Activated CD4-positive, alpha-beta T cell treated with anti-CD3 and anti-CD28 coated beads for 4 hours (primary cell): ENCODE measurements at places on chromosomes 11 and 22.

GRCh38 chr11:72767203-72768062 is 15.2 kb upstream of the ARAP1 start:
- no peak for DNase-seq

DNA sequence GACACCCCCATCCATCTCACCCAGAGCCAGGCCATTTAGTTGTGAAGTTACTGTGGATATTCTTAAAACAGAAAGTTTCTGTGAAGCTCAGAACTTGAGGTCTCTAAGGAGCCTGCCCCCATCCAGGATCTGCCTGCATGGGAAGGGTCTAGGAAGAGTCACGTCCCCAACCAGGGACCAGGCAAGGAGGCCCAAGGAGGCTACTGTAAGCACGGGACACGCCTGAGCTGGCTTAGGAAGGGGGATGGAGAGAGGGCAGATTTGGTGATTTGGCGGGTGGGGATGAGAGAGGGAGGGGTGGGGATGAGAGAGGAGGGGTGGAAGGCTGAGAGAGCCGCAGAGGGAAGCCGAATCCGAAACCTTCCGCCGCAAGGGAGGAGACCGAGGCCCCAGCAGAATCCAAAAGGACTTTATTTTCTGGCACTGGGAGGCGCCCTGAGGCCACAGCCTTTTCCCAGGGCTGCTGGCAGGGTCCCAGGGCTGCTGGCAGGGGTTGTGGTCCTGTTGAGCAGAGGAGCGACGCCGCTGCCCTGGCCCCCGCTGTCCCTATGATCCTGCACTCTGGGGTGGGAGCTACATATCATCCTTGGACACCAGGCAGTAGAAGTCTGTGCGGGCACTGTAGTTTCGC is 9.4 kb downstream of the SIGIRR start:
- no peak for DNase-seq

DNA sequence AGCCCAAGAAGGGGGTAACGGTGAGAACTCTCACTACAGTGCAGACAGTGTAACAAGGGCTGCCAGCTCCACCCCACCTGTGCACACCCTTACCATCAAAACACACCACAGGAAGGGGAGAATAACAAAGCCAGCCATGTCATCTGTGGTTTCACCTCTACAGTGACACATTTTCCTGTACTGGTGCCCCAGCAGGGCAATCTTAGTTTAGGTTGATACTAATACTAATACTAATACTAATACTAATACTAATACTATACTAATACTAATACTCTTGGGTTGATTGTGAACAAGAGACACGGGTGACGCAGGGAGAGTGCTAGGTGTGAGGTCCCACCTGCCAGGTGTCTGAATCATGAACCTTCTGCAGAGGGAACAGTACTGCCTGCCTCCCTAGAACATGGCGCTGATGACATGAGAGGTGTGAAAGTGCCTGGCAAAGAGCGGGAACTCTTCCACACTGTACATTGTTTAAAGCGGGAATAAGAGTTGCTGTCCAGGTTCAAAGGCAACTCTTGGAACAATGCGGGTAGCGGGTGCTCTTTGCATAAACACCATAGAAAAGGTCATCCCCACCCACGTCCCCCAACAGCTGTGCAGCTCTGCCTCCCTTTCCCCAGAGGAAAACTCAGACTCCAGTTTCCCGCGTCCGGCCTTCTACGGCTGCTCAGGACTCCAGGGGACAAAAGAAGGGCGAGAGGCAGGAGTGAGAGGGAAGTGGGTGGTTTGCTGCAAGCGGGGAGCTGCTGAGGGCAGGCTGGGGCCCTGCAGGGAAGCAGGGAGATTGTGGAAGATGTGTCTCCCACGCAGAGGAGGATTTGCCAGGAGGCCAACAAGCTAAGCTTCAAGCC is 25.0 kb upstream of the TMPRSS4 start:
- DNase-seq, result peak; percentile 63

DNA sequence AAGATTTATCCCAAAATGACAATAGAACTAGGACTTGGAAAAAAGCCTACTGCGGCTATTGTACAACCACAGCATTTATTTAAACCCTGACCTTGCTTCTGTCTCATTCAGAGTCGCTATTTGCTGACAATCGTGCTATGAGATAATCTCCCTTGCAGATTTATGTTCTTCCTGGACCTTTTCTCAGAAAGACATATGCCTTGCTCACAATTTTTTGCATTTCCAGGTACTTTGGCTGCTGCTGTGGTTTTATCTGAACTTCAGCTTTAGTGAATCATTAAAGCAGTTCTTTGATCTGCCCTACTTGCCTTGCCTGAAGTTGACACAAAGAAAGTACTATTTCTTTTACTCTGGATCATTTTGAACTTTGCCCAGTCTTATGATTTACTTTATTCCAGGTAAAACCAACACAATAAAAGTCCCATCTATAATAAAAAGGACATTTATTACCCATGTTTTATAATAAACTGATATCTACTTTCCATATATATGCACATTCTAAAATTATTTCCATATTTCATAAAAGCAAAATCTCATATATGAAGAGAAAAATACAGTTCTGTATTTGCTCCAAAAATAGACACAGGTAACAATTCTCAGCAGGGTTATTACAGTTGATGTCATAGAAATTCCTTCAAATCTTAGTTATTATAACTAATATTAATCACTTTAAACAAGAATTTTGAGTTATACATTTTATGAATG is 63.4 kb upstream of the CARD18 start:
- no peak for DNase-seq

GRCh38 chr11:45451766-45452440 is 165.8 kb upstream of the SYT13 start:
- DNase-seq, result no peak

- no peak for DNase-seq
Observed at GRCh38 chr11:118071416-118072030, 5.4 kb upstream of the TMPRSS4 start.

DNA sequence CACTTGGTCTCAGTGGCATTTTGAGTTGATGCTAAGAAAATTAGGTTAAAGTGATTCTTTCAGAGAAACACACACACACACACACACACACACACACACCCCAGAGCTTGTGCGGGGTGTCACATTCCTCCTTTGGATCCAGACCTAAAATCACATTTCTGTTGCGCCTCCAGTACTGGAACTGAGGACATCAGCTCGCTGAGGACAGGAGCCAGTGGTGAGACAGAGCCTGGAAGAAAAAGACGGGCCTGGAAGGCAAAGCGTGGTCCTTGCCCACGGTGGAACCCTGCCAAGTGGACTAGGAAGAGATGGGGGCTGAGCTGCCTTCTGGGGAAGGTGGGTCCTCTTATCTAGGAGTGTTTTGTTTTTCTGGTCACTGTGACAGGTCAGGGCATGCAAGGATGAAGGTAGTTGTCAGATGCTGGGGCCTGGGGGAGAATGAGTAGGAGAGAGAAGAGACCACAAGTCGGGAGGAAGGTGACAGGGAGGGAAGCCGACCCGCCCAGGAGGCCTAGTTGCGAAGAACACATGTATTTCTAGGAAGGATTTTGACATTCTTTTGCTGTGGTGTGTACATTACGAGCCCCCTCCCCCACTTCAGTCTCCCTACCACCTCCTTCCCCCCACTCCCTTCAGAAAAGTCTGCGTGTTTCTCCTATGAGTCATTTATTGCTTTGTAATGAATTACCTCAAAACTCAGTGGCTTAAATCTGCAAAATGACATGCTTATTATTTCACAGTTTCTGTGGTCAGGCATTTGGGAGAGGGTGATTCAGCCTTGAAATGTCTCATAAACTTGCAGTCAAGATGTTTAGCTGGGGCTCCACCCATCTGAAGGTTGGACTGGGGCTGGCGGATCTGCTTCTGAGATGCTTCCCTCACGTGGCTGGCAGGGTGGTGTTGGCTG is 4.8 kb upstream of the ELFN2 start:
- DNase-seq, result peak; percentile 18

- DNase-seq, result no peak
Observed at GRCh38 chr11:57341250-57341808, 3.2 kb downstream of the P2RX3 start.

GRCh38 chr11:14764179-14764578 is 120.6 kb downstream of the PDE3B start:
- no peak for DNase-seq

DNA sequence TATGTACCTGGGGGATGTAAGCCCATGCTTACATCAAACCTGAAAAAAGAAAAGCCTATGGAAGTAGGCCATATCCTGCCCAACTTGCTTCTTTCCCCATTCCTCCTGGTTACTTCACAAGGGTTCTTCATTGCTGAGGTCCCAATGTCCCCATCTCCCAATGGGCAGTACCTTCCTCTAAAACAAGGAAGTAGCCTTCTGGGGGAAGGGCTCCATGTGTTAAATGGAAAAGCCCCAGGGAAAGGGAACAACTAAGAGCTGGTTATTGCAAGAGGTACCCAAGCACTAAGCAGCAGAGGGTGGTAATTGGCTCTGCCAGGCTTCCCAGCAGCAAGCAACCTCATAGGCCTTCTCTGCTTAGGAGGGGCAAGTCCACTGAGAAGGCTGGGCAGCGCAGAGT is 11.3 kb downstream of the TMEM216 start:
- no peak for DNase-seq

DNA sequence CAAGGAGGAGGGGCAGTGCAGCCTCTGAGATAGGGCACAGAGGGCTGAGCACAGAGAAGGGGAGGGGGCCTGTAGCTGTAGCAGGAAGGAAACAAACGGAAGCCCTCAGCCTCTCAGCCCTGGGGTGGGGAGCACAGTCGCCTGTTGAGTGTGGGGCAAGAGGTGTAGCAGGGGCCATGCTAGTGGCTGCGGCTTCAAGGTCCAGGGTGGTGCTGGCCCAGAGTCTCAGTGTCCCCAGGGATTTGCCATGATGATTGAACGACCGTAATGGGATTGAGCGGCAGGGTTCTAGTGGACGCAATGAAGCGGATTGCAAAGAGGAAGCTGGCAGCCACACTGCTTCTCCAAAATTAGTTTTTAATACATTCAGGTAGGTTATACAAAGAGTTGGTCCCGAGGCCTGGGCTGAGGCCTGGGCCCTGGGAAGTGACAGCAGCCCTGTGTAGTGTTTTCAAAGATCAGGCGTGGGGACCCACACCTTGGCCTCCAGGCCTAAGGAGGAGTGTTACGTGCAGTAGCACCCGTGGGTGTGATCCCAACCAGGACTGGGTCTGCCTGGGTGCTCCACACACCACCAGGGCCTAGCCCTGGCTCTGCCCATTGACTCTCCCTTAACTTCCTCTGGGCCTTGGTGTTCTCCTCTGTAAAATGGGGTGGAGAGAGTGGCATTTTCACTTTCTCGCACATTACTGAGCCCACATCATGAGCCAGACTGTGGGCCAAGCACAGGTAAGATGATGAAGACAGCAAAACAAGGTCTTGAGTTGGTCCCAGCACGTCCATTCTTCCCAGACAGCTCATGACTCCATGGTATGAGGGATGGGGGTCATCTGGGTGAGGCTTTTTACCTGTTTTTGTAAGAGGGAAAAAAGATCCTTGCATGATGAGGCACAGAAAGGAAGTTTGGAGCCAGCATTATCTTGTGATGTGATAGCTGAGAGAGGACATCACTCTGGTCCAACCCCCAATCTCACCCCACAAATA is 13.1 kb downstream of the LRRC32 start:
- no peak for DNase-seq

DNA sequence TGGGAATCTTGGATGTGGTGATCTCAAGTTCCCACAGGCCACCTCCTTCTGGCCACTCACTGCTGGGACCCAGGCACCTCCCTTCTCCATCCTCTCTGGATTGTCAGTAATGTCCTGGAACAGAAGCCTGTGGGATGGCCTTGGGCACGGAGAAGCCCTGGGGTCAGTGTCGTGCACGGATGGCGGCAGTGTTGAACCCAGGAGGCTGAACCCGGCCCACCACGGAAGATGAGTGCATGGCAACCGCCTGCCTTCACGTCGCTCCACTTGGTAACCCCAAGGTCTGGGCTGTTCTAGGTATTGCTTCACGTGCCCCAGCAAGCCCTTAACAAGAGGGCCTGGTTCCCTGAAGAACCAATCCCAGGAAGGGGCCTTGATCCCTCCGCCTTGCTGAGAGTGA is 7.1 kb downstream of the THYN1 start:
- DNase-seq, result no peak

- no peak for DNase-seq
Observed at GRCh38 chr11:19168090-19168489, 33.7 kb downstream of the CSRP3 start.

DNA sequence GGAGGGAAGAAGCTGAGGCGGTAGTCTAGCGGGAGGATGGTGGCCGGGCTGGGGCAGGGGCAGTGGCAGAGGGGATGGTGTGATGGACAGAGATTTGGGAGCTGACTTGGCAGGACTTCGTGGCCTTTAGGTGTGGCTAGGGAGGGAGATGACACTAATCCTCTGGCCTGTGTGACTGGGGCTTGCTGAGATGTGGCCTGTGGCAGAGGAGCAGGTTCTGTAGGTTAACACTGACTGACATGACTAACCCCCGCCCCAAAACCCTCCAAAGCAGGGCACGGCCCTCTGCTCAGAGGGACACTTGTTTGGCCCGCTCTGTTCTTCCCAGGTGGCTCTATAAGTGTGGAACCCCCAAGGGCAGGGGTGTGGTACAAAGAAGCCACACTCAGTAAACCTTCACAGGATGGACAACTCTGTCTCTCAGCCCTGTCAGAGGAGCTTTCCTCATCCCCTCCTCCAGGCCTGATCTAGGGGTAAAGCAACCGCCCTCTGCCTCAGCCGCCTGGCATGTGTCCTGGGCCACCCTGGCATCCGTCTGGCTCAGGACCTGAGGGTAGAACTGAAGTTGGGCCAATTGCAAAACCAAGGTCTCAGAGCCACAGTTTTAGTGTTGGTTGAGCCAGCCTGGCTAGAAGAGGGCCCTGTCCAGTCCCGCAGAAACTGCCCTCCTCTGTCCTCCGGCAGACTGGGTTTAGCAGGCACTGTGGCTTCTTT is 15.6 kb downstream of the TOM1 start:
- no peak for DNase-seq

GRCh38 chr11:1906181-1906580 is 13.3 kb upstream of the TNNT3 start:
- DNase-seq, result no peak

DNA sequence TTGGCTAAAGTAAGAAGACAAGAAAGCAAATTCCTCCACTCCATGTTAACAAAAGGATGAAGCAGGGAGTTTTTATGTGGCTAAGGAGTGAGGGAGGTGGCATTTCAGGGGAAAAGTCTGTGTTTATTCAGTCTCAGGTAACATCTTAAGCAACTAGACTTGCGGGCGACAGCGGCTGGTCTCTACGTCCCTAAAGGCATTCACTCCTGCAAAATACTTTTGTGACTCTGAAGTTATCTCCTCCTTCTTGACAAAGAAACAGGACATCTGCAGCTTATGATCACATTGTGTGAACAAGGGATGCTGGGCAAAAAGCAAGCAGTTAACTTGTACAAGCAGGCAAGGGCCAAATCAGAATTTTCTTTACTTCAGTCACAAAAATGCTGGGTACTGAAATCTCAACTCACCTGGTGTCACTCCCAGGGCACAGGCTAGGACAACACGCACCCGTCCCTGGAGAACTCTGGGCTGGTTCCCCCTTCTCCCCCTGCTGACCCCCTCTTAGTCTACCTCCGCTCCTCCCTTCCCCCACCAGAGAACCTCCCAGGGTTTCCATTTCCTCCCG is 38.3 kb downstream of the IGLL5 start:
- DNase-seq, result no peak

DNA sequence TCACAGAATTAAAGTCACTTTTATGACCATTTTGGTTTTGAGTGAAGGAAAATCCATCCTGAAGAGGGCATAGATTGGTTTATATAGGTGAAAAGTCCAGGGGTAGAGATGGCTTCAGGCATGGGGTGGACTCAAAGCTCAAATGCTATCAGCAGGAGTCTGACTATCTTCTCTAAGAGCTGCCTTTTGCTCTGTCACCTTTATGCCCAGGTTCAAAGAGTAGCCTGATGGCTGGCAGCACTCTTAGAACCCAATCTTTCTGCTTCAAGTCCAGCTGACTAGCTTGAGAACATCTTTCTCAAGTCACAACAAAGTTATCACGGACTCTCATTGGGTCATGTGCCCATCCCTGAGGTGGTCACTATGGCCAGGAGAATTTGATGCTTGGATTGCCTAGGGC is 27.2 kb upstream of the SWAP70 start:
- DNase-seq, result no peak
